ENCODE measurements at places on chromosomes 12 and 14.

- DNase-seq: peak; percentile 97
These were observed at the start of gene GIT2 for GRCh38 chr12:109995686-109996482. GIT2 (minus strand) TSS chr12:109996368; CDS start chr12:109996224, 144 bp downstream.

DNA sequence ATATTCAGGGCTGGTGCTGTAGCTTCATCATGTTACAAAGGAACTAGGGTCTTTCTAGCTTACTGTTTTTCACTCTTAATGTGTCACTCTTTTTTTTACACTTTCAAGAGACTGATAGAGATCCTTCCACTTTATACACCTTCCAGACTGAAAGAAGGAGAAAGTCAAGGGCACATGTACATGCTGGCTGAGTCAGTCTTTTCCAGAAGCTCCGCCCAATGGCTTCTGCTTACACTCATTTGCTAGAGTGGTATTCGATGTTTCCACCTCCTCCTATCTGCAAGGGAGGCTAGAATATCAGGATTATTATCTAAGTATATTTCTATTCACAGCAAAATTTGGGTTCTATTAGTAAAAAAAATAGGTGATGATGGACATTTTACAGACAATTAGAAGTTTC lies 325.8 kb upstream of the OR4E1 start:
- DNase-seq: no peak

GRCh38 chr12:120956579-120957300 lies 21.6 kb upstream of the HNF1A start:
- DNase-seq: no peak

DNA sequence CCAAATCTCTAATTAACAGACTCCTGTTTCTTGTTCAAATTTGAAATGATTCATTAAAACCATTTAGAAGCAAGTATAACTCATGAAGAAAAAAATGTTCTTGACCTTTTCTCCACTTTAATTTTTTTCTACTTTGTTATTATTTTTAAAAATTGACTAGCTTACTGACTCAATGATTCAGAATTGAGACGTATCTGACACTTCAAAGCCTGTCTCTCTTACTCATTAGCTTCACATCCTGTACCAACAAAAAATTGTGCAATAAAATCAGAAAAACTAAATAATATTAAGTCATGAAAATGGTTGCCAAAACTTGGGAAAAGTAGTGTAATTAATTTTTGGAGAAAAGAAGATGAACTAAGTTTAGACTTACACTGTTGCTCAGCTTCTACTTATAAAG lies 331.2 kb downstream of the SLC16A7 start:
- no peak for DNase-seq

- no peak for DNase-seq
These were observed 104.5 kb downstream of the SLC2A13 start for GRCh38 chr12:40001406-40001805.

- DNase-seq: no peak
These were observed 67.0 kb upstream of the SAV1 start for GRCh38 chr14:50734950-50735695.

DNA sequence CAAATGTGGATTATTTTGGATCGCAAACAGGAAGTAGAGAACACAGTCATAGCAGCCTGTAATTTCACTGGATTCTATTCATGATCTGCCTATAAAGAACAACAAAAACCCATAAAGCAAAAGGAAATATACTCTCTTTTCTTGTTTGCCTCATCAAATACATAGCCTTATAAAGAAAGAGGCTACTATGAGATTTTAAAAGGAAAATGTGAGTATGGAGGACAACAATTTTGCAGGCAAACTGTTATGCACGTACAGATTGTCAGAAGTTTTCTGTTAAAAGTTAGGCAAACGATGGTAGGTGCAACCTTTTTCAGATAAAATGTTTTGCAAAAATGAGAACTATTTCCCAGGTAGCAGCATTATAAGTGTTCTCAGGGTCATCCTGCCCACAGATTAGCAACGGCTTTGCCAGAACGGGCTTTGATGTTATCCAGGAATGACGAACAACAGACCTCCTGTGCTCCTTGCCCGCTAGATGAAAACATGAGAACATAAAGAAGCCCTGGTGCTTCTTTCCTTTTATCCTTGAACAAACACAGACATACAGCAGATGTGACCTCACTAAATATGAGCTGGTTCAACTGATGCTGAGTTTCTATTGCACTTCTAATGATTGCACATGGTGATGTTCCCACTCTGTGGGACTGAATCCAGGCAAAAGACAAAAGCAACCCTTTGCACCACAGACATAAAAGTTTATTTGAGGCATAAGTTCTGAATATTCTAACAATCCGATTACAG lies 88.1 kb downstream of the ITPR2 start:
- DNase-seq: no peak

DNA sequence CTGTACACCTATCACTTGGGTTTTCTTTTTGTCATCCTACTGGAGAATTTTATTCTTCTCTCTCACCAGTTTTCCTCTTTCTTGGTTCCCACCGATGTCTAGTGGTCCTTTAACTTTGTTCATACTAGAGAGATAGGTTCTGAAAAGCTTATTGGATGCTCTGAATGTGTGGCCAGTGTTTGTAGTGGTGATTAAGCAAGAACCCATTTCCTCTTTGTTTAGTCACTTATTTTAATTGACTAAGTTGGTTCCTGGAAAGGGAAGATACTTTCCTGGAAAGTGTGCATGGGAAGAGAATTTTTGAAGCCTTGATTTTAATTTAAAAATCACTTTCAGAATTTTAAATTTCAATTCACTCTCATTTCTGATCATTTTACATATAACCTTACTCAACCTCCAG lies 127.2 kb downstream of the OTOGL start:
- DNase-seq: no peak

- no peak for DNase-seq
These were observed 166.7 kb downstream of the SLC38A4 start for GRCh38 chr12:46659032-46659650.

GRCh38 chr12:1927751-1928351 lies 9.4 kb upstream of the CACNA2D4 start:
- DNase-seq: no peak

GRCh38 chr12:92505254-92506231 lies 197.2 kb upstream of the PLEKHG7 start:
- DNase-seq: peak; percentile 26

DNA sequence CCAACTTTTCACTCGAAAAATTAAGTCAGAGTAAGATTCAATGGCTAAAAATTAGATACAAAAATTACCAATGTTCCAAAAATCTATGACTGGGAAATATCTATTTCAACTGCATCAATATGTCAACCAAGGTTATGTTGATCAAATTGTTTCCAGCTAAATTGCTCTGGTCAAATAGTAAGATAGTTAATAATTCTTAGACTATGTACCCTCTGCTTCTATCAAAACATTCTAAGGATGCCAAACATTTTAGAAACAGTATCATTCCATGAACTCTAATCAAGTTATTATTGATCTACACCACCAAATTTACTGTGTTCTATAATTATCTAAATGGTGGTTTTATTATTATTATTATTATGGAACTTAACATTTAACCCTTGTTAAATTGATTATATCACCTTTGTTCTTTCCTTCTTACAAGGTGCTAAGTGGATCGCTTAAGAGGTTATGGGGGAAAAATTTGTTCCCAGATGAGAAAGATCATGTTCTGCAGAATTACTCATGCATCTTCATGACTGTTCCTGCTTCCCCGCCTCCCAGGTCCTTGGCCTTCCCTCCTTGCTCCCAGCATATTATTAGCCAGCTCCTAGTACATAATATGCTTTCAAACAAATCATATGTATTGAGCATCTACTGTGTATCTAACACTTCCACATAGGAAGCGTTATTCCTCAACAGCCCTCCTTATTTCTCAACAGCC lies 240.5 kb upstream of the KRR1 start:
- no peak for DNase-seq

GRCh38 chr12:46126050-46126727 lies 135.8 kb upstream of the SCAF11 start:
- no peak for DNase-seq

- no peak for DNase-seq
These were observed 3.8 kb upstream of the TULP3 start for GRCh38 chr12:2886768-2887450.

DNA sequence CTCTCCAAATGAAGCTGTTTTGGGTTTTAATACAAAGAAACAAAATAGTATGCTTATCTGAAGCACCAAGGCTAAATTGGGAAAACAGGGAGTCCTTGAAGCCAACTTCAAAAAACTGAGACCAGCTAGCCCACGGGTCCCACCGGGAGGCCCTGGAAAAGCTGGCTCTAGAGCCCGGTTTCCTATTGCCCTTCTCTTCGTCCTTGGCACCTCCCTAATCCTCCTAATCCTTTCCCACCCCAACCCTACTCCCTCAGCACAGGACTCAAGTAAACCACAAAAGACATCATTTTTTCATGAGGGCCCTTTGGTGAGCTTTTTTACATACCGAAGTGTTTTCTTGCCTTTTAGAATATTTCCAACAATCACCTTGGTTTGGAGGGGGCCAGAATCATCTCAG lies 11.3 kb downstream of the LRRC74A start:
- DNase-seq: no peak

- DNase-seq: no peak
These were observed 39.3 kb upstream of the DLK1 start for GRCh38 chr14:100687386-100687785.

DNA sequence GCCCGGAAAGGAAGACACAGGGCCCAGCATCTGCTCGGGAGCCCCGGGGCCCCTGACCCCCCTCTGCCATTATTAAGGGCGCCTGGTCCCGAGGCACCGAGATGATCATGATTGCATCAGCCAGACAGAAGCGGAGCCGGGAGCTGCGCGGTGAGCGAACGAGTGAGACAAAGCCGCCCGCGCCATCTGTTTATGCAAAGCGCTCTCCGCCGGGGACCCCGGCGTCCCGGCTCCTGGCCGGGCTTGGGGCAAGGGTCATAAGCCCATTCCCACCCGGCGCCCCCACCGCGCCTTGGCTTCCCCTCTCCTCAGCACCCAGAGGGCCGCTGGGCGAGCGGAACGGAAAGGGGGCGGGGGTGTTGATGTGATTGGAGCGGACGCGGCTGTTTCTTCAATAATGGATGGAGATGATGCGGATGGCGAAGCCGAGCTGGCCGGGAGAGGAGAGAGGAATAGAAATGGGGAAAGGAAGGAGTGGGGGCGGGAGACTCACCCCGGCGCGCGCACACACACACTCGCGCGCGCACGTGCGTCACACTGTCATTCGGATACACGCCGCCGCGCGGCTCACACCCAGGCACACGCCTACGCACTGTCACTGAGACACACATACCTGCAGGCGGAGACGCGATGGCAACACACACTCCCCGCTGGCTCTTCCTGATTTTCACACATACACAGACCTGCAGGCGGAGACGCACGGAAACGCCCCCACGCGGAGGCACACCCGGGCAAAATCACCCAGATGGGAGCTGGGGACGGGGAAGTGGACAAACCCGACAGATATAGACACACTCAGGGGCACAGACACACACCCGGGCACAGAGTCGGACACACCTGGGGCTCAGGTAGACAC lies 10.7 kb downstream of the STAC3 start:
- DNase-seq: peak; percentile 73

GRCh38 chr14:69879175-69880043 lies at the start of gene SMOC1:
SMOC1 (plus strand) TSS chr14:69879416; CDS start chr14:69879679, 263 bp downstream.
- no peak for DNase-seq

- no peak for DNase-seq
These were observed 52.6 kb upstream of the NID2 start for GRCh38 chr14:52121441-52121840.

DNA sequence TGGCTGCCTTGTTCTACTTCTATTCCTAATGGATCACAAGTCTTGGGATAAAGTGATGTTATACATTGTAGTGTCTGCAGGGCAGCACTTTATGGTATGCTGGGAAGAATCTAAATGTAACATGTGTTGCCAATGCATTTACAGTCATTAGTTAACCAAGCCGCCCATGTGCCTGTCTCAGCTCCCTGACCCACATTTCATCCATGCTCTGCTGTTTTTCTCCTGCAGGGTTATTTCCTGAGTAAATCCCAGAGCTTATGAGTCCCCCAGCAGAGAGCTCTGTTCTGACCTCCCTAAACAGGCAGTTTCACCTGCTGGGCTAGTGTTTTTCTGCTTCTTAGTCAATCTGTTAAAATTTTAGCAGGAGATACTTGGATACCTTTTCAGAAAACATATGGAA lies 4.4 kb upstream of the TMTC2 start:
- DNase-seq: no peak

- no peak for DNase-seq
These were observed 325.2 kb downstream of the PCNX1 start for GRCh38 chr14:71232506-71232905.

DNA sequence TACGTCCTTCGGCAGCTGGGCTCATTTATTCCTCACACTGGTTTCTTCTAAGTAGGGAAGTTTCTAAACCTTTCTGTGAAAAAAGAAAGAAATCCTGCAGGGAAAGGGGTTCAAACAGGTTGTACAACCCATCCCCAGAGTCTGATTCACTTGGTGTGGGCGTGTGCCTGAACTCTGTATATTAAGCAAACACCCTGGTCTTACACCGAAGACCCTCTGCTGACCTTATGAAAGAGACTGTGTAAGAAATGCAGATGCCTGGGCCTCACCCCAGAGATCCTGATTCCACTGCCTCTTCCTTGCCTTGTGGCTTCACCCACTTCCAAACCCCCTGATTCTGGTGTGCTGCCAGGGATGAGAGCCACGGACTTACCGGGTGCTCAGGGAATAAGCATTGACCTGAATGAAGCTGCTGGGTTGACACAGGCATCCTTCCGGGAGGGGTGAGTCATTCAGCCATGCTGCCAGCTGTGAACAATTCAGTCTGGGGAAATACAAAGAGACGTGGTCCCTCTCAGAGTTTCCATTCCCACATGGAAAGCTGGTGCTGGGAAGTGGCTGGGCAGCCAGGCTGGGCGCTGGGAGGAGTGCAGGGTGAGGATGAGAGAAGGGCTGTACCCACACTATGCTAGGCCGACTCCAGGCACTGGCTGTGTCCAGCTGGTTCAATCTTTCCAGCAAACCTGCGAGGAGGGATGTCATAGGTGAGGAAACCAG lies 26.5 kb upstream of the ACTN1 start:
- DNase-seq: no peak

DNA sequence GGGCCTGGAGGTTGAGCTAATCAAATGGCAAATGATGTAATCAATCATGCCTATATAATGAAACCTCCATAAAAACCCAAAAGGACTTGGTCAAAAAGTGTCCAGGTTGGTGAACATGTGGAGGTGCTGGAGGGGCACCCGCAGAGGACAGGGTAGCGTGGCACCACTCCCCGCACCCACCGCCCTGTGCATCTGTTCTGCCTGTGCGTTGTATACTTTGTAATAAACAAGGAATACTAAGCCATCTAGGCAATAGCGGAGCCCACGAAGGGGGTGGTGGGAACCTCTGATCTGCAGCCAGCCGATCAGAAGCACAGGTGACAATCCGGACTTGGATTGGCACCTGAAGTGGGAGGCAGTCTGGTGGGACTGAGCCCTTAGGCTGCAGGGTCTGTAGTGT lies 75.8 kb upstream of the GPR68 start:
- DNase-seq: no peak

DNA sequence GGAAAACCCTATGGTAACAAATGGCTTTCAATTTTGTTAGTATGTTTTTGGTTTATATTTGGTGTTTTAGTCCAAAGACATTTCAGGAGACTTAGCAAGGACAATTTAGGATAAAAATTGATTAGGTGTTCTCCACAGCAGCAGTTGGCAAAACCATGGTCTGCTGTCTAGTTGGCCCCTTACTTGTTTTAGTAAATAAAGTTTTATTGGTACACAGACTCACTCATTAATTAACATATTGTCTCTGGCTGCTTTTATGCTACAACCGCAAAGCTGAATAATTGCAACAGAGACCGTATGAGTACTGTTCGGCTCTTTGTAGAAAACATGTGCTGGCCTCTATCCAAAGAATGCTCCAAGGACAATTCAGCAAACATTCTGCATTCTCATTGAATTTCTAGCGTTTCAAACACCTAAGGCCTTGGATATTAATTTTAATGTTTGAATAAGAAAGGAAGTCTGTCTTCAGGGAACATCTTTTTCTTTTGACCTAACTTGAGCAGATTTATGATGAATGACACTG lies 77.7 kb downstream of the CCDC92 start:
- DNase-seq: no peak

All from CD4-positive, alpha-beta T cell (primary cell).